ENCODE measurements at places on chromosomes 1 and 21.
A peak's percentile ranks its signal among the peaks of the same experiment; 100 is the strongest.

- DNase-seq = no peak
These were observed 90.5 kb downstream of the PIK3R3 start for GRCh38 chr1:46041974-46042373.

- DNase-seq = peak; percentile 64
These were observed 29.6 kb upstream of the CADM3 start for GRCh38 chr1:159141584-159142390.

DNA sequence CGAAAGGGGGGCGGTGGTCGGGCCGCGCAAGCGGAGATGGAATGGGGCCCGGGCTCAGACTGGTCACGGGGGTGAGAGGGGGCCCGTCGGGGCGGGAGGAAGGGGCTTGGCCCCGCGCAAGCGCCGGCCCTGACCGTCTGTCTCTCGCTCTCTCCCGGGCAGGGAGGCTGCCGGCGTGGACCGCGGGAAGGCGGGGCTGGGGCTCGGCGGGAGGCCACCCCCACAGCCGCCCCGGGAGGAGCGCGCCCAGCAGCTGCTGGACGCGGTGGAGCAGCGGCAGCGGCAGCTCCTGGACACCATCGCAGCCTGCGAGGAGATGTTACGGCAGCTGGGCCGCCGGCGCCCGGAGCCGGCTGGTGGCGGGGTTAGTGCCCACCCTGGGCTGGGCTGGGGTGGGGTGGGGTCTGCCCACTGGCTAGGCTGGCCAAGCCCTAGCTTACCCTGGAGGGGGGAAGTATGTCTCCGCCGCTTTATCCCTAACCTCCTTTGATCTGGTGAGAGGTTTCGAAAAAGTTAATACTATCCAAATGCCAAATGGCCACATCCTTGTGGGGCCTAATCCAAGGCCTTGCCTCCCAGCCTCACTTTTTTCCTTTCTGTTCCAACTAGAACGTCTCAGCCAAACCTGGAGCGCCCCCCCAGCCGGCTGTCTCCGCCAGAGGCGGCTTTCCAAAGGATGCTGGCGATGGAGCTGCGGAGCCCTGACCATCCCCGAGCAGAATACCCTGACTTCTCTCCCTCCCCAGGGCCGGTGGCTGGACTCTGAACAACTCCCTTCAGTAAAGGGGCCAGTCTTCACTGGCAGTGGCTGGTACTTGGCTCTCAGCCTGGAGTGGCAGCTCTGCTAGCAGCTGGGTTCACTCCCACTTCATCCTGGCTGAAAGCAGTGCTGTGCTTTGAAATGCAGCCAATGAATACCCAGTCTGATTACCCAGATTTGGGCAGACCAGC lies 636 bp upstream of the YRDC start:
- DNase-seq = peak; percentile 42

DNA sequence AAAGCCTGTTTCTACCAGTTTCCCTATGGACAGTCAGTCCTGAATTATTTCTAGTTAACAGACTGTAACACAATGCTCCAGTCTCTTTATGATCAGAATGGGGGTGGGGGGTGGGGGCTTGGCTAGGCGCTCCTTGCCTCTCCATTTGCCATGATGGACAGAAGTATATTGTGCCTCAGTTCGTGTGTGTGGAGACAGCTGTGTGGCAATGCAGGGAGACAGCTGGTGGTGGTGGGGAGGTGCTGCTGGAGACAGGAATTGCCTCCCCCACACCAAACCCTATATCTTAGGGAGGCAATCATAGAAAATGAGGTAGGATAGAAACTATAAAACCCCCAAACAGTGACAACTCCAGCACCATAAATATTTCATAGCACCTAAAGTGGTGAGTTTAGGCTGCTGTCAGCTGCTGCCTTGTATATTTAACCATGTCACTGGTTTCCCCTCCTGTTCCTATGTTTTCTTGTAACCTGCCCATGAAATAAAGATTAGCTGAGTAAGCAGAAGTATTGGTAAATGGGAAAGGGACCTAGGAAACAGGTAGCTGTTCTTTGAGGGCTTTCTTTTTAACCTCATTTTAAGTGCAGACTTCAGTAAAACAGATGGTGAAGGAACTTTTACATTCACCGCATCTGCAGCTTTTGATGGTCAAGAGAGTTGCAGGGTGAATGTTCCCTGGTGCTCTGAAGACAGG lies 3.4 kb downstream of the PLXNA2 start:
- DNase-seq = no peak

DNA sequence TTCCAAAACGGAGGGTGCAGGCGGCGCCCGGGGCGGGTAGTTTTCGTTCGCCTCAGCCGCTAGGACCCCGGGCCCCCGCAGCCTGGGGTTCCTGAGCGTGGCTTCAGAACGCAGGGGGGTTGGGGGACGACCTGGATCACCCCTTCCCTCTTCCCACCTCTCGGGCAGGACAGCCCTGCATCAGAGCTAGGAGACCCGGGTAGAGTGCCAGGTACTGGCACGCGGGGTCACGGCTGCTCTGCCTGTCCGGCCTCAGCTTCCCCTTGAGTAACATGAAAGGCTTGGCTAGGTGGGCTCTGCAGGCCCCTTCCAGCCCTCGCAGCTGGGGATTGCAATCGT lies 484 bp downstream of the DFFB start:
- DNase-seq = no peak

GRCh38 chr1:114153261-114154145 lies at the start of gene SYT6:
SYT6 (minus strand) TSS chr1:114153869; CDS start chr1:114153772, 97 bp downstream.
- DNase-seq = no peak

DNA sequence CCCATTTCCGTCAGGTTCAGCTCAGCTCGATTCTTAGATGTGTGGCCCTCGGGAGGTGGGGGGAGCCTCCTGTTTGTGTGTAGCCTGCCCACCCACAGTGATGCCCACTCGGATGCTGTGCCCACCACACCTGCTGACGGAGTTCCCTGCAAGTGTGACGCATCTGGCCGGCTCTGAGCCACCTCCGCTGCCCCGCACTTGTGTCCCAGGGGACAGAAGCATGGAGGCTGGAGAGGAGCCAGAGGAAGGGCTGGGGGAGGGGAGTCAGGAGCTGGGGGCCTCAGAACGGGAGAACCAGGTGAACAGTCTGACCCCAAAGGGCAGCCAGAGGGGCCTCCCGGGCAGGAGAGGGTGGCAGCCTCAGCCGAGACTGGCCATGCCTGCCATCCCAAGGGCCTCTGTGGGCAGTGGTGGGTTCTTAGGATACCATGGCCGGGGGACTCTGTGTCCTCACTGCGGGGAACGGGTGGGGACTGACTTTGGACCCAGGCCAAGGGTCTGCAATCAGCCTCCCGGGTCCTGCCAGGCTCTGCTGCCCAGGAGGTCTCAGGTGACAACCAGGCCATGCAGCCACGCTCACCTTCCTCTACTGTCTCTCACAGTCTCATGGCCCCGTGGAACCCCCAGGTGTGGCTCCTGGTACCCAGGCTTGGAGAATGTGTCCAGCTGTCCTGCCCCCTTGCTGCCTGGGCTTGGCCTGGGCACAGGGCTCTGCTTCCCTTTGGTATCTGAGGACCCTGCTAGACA lies 267.2 kb upstream of the VAMP3 start:
- no peak for DNase-seq

DNA sequence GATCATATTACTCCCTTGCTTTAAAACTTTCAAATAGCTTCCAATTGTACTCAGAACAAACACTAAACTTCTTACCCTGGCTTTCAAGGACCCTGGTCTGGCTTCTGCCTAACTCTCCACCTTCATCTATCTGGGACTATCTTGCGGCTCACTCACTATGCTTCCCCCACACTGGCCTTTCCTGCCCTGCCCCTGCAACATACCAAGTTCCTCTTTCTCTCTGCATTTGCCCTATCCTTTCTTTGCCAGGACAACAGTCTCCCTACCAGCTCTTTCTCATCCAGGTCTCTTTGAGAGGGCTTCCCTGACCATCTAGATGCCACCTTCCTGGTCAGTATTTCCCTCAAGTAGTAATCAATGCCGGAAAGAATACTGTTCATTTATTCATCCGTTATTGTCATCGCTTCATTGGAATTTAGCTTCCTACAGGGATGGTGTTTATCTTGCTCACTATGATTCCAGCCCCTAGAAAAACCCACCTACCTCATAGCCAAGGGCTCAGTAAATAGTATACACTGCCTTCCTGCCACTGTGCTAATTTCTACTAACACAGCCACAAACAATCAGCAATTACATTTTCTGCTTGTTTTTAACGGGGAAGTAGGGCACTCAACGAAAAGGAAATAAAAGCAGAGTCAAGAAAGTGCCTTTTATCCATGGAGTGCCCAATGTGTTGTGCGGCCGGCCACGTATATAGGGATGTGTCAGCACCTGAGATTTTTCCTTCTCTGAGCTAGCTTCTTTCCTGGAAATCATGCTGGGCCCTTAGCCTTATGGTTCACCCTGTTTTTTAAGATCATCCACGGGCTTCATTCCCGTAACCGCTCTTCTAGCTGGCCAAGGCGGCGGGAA lies 521 bp upstream of the CDC7 start:
- DNase-seq = no peak

GRCh38 chr1:33350611-33351280 lies 29.8 kb upstream of the A3GALT2 start:
- no peak for DNase-seq

DNA sequence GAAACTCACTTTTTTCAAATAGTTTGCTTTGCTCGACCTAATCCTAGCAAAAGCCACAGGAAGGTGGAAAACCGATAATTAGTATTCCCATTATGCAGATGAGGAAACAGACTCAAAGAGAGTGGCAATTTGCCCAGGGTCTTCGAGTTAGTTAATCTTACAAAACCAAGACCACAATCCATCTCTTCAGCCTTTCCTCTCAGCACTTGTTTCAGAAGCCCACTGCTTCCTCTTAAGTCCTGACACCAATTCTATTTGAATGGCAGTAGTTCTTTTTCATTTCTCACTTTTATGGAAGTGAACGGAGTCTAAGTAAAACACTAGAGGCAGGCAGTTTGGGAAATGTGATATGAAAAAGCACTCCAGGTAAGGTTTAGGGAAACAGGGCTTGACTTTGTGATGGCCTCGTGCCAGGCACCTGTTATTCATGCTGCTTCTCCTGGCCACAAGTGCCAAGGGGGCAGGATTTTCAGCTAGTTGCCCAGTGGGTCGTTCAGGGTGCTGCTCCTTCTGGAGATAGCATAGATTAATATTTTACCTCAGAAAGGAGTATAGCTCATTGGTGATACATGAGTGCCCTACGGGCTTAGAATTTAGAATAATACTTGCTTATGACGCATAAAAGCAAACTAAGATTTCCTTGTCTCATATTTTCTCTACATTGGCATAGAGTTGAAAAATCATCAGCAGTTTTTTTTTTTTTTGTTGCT lies 76.6 kb upstream of the NRIP1 start:
- no peak for DNase-seq

- no peak for DNase-seq
These were observed at the start of gene ZSWIM5 for GRCh38 chr1:45205910-45206721. ZSWIM5 (minus strand) TSS chr1:45206605; CDS start chr1:45206350, 255 bp downstream.

DNA sequence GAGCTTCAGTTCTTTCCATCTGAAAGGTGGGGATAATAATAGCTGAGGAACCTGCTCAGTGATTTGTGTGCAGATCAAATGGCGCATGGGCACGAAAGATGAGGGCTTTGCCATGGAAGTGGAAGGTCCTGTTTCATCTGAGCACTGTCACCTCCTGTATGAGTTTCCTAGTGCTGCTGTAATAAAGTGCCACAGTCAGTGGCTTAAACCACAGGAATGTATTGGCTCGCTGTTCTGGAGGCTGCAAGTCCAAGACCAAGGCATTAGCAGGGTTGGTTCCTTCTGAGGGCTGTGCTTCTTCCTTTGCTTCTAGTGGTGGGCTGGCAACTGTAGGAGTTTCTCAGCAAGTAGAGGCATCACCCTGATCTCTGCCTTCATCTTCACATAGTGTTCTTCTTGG lies 51.1 kb upstream of the RBM15 start:
- no peak for DNase-seq

DNA sequence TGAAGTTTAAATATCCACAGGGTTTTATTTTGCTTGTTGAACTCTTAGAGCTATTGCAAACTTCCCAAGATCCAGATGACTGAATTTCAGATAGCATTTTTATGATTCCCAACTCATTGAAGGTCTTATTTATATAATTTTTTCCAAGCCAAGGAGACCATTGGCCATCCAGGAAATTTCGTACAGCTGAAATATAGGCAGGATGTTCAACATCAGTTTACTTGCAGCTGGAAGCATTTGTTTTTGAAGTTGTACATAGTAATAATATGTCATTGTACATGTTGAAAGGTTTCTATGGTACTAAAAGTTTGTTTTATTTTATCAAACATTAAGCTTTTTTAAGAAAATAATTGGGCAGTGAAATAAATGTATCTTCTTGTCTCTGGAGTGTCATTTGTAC lies 32.8 kb upstream of the DDR2 start:
- DNase-seq = no peak

- DNase-seq = no peak
These were observed 525.1 kb upstream of the BRINP3 start for GRCh38 chr1:191002768-191003167.

DNA sequence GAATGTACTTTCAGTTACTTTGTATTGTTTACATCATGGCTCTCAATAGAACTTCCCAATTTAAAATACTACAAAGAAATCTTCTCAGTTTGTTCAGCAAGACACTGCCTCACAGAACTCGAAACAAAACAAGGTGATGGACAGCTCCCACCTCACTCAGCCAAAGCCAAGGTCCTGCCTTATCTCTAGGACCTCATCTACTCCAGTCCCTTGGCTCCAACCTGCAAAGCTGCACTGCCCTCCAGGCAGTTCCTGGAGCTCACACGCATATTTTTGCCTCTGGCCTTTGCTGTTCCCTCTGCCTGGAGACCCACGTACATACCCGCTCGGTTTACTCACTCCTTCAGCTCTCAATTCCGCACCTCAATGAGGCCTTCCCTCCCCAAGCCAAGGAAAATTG lies 40.3 kb downstream of the MCOLN2 start:
- DNase-seq = no peak

Measured in COLO829 (cell line).